ENCODE measurements at places on chromosomes 5 and 9. TPM values are rescaled to one million over a fixed set of nuclear protein-coding genes. Genes with fewer than 3 reads are reported as not detected.

GRCh38 chr5:112647428-112647827, 90.3 kb upstream of the APC start:
- H3K27me3 ChIP-seq = peaks cover 15% of the 10 kb centered on the region
- no peaks in the 10 kb centered on the region for H3K36me3 ChIP-seq
- no peak overlapping the region for H3K27ac ChIP-seq
- no peak overlapping the region for H3K4me3 ChIP-seq
- H3K4me1 ChIP-seq = no peaks in the 10 kb centered on the region

DNA sequence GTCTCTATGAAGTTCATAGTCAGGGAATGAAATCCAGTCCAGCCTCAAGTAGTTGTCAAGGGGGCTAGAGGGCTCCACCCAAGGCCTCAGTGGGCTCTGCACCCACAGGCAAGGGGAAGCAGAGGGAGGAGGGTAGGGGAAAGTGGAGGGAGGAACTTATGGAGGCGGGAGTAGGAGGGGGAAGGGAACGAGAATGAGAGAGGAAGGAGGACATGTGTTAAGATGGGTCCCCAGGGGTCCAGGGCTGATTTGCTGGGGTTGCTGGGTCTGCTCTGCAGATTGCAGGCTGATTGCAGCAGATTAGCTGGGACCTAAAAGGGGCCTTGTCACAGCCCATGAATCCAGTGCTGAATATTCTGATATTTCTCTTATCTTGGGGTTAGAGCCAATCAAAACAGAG, 166.9 kb upstream of the IL12B start:
- no peaks in the 10 kb centered on the region for H3K36me3 ChIP-seq
- no peak overlapping the region for H3K27ac ChIP-seq
- DNase-seq = no peak
- no peak overlapping the region for H3K4me3 ChIP-seq

DNA sequence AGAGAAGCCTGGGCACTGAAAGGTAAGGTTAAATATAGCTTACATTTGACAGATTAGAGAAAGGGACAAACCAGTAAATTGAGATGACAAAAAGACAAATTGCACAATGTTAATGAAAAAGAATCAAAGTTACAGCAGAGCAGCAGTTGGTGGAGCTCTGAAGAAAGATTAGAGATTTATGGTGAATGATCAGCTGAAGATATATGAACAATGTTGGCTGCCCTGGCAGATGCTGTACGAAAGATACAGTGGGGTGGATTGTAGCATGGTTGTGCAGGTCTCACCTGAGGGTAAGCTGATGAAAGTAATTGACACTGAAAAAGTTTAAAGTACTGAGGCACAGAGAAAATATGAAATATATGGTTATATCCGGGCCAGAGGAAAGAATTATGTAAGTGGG, 492.1 kb downstream of the ARHGEF28 start:
- no peaks in the 10 kb centered on the region for H3K4me1 ChIP-seq
- no peaks in the 10 kb centered on the region for H3K27me3 ChIP-seq
- no peak overlapping the region for H3K4me3 ChIP-seq
- no peak for DNase-seq
- H3K36me3 ChIP-seq = no peaks in the 10 kb centered on the region
- H3K27ac ChIP-seq = no peak overlapping the region

DNA sequence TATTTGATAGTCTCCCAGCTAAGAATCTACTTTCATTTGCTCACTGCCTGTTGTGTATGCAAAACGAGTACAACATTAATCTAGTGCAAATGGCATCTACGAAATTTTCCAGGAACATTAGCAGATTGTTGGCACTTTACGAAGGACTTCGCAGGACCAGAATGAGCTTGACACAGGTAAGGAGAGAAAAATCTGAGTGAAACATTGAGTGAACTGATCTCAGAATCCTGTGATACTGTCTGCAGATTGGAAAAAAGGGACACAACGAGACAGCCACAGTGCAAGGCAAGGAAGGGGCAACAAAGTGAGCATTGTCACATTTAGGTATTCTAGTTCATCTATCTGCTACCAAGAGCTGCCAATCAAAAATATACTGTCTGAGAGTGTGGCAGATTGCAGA, 350.5 kb downstream of the ZNF608 start:
- no peak overlapping the region for H3K4me3 ChIP-seq
- DNase-seq = no peak
- no peaks in the 10 kb centered on the region for H3K4me1 ChIP-seq
- no peaks in the 10 kb centered on the region for H3K36me3 ChIP-seq
- no peak overlapping the region for H3K27ac ChIP-seq

- DNase-seq = no peak
- no peak overlapping the region for H3K27ac ChIP-seq
- H3K4me3 ChIP-seq = no peak overlapping the region
Measured at GRCh38 chr5:84092738-84093137, 291.9 kb downstream of the EDIL3 start.

- no peaks in the 10 kb centered on the region for H3K36me3 ChIP-seq
- no peak overlapping the region for H3K4me3 ChIP-seq
- no peaks in the 10 kb centered on the region for H3K4me1 ChIP-seq
- no peaks in the 10 kb centered on the region for H3K27me3 ChIP-seq
- DNase-seq = no peak
- H3K27ac ChIP-seq = no peak overlapping the region
Measured at GRCh38 chr9:129362287-129363000, 184.4 kb upstream of the IER5L start.

GRCh38 chr9:35380619-35381018, 109.3 kb upstream of the RUSC2 start:
- no peak overlapping the region for H3K27ac ChIP-seq
- no peak overlapping the region for H3K4me3 ChIP-seq
- no peaks in the 10 kb centered on the region for H3K27me3 ChIP-seq
- no peaks in the 10 kb centered on the region for H3K4me1 ChIP-seq
- no peak for DNase-seq
- no peaks in the 10 kb centered on the region for H3K36me3 ChIP-seq

DNA sequence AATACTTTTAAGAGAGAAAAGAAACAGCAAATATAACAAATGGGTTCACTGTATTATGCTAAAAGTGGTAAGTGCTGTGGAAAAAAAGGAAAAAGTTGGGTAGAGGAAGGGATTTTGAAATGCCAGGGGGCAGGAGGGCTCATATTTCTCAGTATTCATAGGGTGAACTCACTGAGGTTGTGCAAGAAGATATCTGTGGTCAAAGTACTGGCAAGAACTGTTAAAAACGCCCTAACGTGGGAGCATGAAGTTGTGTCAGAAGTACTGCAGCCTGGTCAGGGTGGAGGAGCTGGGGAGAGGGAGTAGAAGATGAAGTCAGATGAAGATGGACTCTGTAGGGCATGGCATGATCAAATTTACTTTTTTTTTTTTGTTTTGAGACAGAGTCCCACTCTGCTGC, 31.2 kb upstream of the SLC28A3 start:
- H3K4me1 ChIP-seq = no peaks in the 10 kb centered on the region
- H3K36me3 ChIP-seq = no peaks in the 10 kb centered on the region
- no peaks in the 10 kb centered on the region for H3K27me3 ChIP-seq
- no peak overlapping the region for H3K4me3 ChIP-seq
- DNase-seq = no peak

GRCh38 chr9:37468620-37469019, 3.4 kb upstream of the ZBTB5 start:
- no peaks in the 10 kb centered on the region for H3K27me3 ChIP-seq
- H3K27ac ChIP-seq = no peak overlapping the region

- DNase-seq = no peak
- H3K4me3 ChIP-seq = no peak overlapping the region
- H3K27ac ChIP-seq = no peak overlapping the region
- H3K36me3 ChIP-seq = no peaks in the 10 kb centered on the region
Measured at GRCh38 chr9:136777359-136777758, 13.0 kb upstream of the LCN15 start.

- H3K27me3 ChIP-seq = peaks cover 11% of the 10 kb centered on the region
- H3K27ac ChIP-seq = no peak overlapping the region
- no peak for DNase-seq
- no peaks in the 10 kb centered on the region for H3K36me3 ChIP-seq
- H3K4me1 ChIP-seq = no peaks in the 10 kb centered on the region
Measured at GRCh38 chr5:180193749-180194375, 15.1 kb downstream of the RASGEF1C start.

SLC22A4 gene
- 9.6 TPM for total RNA-seq

NRARP gene
- total RNA-seq = 24.5 TPM

CDKN2B-AS1 gene
- not detected for total RNA-seq

GPR150 gene
- not detected for total RNA-seq

ACOT12 gene
- not detected for total RNA-seq

RASEF gene
- total RNA-seq = 0.20 TPM

GTF3C4 gene
- 20.0 TPM for total RNA-seq

PCSK1 gene
- not detected for total RNA-seq

Data from K562 (cell line).